Neural crest cell (in vitro differentiated cells): ENCODE measurements at places on chromosomes 3 and 15.
A peak's percentile ranks its signal among the peaks of the same experiment; 100 is the strongest.

- peak; percentile 24 for DNase-seq
These were observed 634 bp downstream of the MINDY2 start for GRCh38 chr15:58771621-58772250.

DNA sequence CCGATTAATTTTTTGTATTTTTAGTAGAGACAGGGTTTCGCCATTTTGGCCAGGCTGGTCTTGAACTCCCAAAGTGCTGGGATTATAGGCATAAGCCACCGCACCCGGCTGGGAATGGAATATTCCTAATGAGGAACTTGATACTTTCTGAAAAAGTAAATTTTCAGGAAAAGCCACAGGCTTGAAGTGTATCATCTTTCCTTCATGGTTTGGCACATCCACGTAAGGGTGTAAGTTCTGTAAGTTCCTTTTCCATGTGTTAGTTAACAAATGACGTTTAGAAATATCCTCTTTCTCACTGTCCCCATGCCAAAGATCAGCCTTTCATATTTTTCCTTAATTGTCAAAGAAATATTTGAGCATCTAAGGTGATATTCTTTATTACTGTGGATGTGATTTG, 24.9 kb downstream of the TMEM45A start:
- DNase-seq, result no peak

GRCh38 chr3:7573330-7573729, 712.4 kb downstream of the GRM7 start:
- no peak for DNase-seq

DNA sequence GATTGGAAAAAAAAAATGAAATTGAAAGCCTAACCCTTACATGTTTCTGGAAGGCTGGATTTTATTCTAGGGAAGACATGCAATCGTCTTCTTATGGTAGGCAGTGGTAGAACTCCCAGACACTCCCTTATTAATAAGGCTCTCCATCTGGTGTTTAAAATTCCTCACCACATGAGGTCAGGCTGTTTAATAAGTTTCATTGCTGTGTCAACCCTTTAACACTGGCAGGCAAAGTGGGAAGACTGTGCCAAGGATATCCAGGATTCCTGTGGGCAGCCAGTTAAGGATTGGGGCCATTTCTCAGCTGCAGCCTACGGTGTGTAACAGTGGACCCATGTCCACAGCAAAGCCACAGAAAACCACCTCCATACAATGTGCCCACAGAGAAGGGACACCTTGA, 225.5 kb upstream of the CHRM5 start:
- DNase-seq, result no peak

GRCh38 chr3:129001806-129002572, 885 bp downstream of the EFCC1 start:
- DNase-seq, result peak; percentile 31

DNA sequence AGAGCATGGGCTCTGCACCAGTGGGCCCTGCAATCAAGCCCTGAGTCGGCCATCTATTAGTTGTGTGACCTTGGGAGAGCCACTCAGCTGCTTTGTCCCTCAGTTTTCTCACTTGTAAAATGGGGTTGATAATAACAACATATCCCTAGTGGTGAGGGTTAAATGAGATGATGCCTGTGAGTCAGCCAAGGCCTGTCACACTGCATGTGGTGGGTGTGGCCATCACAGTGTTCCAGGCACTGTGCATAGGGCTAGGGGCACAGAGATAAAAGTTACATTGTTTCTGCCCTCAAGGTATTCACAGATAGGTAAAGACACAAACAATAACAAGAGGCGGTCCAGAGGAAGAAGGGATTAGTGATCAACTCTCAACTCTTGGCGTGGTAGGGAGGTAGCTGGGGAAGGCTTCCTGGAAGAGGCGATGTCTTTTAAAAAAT, 19.5 kb downstream of the SMAD6 start:
- no peak for DNase-seq

DNA sequence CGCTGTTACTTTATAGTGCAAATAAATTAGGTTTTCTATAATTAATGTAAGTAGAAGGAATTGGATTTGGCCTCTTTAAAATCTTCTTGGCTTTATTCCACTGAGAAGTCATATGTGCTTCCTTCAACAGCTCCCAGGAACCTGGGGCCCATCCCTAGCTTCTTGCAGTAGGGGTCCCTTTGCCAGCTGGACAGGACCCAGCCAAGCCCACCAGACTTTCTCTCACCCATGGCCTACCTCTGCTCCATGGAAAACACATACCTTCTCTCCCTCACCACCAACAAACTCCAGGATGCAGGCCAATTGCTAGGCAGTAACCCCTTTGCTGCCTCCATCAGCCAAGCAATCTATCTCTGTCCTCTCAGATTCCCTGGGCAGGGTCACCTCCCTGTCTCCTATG, 84.0 kb downstream of the RSL24D1 start:
- no peak for DNase-seq

GRCh38 chr3:32176989-32177701, 61.3 kb upstream of the CMTM8 start:
- DNase-seq, result peak; percentile 65

DNA sequence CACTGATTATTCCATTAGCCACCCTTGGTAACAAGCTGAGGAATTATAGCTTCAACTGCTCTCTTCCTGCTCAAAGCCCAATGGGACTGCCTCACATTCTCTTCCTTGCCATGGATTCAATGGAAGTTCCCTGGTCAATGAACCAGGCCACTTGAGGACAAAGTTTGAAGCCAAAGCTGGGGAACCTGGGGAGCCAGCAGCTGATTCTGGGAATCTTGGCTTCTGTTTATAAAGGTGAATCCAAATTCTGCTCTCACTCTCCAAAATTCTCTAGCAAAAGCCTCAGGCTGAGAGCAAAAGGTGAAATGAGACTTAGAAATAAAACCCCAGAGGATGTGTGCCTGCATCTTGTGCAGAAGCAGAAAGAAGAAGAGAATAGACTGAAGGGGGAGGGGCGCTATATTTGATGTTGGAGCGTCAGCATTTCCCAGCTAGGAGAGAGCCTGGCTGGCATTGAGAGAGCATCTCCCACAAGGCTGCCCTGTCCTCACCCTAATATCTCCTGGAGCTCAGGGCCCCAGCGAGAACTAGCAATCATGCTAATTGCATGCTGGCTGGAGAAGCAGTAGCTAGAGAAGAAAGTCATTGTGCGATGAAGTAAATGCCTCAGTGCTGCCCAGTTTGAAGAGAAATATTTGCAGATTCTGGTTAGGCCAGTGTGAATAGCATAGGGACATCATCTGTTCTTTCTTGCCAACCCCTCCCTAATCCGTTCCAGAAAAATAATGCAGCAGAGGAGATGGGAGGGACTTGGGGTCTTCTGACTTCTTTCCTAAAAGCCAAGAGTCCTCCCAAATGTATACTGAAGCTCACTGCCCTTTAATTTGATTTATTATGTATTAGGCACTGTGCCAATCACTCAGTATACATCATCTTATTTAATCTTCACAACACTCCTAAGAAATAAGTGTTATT, 34.9 kb upstream of the GAP43 start:
- DNase-seq, result no peak

DNA sequence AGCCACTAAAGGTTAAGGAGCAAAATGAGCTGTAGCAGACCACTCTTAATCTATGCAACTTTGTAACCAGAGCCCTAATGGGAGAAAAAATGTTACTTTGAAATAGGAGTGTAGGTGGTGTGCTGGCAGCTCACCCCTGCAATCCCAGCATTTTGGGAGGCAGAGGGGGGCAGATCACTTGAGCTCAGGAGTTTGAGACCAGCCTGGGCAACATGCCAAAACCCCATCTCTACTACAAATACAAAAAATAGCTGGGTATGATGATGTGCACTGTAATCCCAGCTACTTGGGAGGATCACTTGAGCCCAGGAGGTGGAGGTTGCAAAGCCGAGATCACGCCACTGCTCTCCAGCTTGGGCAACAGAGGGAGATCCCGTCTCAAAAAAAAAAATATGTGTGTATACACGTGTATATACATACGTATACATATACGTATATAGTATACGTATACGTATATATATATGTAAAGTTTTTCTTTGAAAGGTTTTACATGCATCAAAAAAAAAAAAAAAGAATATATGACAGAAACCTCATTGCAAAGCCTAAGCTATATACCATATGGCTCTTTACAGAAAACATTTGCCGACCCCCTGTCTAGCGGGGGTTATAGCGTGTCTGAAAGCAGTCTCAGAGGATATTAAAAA, 15.7 kb downstream of the CAPN7 start:
- DNase-seq, result no peak

DNA sequence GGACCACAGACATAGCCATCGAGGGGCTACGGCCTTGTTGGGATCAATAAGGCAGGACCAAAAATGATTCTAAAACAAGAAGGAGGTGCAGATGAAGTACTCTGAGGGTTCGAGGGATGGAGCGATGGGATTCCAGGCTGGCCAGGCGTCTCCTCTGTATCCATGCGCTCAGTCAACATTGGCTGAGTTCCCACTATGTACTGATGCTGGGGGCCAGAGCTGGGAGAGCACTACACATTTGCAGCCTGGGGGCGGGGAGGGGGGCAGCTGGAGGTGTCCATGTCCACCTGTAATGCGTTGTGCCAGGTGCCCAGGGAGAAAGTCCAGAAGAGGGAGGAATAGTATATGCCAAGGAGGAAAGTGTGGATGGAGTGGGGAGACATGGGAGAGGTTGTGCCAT, 81.5 kb downstream of the AAGAB start:
- no peak for DNase-seq

- DNase-seq, result no peak
These were observed 13.6 kb downstream of the GRM2 start for GRCh38 chr3:51720292-51721061.

DNA sequence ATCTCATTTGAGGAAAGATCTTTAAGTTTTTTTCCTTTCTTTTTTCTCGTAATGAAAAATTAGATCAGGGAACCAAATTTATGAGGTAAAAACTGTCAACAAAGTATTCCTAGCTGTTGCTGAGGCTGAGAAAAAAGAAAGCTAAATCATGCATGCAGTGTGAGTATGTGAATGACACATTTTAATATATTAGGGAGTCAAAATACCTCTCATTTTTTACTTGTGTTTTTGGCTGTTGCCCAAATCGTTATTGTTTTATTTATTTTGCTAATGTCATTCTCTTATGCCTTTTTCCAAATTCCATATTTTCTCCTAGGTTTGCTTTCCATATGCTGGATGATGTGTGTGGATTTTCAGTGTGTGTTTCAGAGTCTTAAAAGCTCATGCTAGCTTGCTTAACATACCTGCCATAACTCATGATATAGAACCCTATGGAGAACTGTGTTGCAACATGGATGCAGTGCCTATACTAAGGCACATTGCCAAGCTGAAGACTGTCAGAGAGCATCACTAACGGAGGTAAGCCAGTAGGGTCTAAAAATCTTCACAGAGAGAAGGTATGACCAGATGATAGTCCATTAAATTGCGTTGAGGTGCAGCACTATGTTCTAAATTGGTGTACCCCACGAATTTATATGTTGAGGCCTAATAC, 629.5 kb upstream of the KCNMB2 start:
- no peak for DNase-seq

DNA sequence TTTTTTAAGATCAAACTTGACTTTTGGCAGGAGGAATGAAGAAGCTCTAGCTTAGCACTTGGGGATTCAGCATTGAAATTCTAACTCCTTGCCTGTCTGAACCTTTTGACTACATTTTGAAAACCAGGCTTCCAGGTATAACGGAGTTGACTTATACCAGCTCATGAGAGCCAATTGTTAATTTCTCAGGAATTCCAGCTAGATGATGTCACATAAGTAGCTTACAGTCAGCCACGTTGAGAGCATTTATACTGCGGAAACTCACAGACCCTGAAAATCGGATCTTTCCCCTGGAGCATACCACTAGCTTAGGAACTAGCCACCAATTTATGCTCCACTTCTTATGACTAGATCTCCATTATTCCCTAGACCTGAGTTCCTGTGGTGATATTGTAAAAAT, 321.4 kb upstream of the DPH6 start:
- DNase-seq, result no peak

DNA sequence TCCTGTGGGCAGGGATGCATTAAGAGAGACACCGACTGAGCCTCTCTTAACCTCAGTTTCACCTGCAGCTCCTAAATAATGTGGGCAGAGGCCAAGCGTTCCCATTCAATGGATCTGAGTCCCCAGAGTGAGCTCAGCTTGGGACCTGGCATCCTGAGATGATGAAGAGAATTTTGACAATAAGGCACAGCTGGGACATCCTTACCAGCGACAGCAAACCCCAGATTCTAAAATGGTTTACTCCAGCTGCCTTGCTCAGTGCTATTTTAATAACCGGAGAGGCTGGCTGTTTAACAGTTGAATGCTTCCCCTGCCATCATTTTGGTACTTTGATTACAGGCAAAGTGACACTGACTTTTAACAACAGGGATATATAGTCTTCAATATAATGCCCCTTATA, 123.7 kb downstream of the WDR76 start:
- DNase-seq, result no peak

DNA sequence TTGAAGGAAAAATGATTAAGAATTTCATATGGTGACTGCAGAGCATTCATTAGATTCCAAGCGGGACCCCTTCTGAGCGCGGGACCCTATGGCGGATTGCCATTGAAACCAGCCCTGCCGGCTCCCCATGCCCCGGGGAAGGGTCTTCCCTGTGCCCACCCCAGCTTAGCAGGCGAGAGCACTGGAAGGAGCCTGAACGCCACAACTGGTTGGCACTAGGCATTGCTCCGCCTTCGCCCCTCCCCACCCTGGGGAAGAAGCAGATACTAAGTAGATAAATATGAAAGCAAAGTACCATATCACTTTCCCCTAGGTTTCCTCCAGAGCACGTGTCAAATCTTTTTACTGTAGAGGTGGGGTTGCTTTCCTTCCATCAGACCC, 70.7 kb downstream of the CYP19A1 start:
- peak; percentile 17 for DNase-seq

DNA sequence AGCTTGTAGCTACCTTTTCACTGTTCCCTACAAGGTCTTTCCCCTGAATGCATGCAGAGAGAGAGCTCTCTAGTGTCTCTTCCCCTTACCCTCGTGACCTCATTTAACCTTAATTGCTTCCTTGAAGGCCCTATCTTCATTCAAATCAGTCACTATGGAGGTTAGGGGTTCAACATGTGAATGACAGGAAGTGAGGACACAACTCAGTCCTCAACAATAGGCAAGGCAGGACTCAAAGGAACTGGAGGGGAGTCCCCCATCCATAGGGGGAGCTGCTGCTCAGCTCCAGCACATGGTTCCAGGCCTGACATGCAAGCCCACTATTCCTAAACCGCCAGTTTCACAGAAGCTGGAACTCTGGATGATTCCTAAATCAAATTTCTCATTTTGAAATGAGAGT, 33.8 kb upstream of the GYG1 start:
- DNase-seq, result no peak

GRCh38 chr3:184508938-184509337, 52.6 kb upstream of the EPHB3 start:
- no peak for DNase-seq
